SW480 (cell line): ENCODE measurements at places on chromosomes 2 and 18.

DNA sequence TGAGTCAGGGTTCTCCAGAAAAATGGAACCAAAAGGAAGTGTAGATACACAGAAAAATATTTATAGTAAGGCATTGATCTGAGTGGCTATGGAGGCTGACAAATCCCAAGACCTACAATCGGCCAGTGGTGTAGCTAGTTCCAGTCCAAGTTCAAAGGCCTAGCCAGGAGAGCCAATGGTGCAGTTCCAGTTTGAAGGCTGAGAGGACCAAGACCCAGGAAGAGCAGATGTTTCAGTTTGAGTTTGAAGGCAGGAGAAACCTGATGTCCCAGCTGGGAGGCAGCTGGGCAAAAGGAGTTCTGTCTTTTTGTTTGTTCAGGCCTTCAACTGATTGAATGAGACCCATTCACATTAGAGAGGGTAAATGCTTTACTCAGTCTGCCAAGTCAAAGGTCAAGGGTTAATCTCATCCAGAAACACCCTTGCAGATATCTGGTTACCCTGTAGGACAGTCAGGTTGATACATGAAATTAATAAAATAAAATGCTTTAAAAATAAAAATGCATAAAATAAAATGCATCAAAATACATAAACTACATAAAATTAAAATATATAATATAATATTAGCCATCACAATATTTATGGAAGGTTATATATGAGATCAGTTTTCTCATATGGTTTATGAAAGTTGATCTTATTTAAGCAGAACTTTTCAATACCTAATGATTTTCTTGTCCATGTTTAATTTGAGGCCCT is 38.7 kb downstream of the KCNE4 start:
- no peak for DNase-seq

DNA sequence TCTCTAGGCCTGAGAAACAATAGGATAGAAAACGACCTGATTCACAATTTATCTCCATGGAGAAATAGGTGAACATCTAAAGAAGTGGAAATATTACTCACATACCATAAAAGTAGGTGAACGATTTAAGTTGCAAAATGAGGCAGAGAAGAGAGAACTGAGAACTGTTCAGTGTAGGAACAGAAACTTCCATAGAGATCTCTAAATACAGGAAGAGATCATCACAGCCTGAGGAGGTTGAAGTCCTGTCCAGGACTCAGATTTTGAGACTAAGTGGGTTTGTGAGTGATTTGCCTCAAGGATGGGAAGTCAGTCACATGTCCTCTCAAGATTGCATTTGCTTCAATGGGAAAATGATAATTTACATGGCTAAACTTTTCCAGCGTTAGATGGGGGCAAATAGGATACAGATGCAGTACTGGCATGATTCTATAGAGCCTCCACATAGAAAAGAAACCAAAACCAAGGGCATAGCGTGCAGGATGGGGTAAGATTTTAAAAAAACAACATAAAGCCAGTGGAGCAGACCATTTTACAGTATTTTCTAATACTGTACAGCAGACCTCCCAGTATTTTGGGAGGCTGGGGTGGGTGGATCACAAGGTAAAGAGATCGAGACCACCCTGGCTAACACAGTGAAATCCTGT is 68.8 kb downstream of the MEP1B start:
- no peak for DNase-seq

- no peak for DNase-seq
Measured at GRCh38 chr2:233048569-233049193, 11.5 kb upstream of the INPP5D start.

DNA sequence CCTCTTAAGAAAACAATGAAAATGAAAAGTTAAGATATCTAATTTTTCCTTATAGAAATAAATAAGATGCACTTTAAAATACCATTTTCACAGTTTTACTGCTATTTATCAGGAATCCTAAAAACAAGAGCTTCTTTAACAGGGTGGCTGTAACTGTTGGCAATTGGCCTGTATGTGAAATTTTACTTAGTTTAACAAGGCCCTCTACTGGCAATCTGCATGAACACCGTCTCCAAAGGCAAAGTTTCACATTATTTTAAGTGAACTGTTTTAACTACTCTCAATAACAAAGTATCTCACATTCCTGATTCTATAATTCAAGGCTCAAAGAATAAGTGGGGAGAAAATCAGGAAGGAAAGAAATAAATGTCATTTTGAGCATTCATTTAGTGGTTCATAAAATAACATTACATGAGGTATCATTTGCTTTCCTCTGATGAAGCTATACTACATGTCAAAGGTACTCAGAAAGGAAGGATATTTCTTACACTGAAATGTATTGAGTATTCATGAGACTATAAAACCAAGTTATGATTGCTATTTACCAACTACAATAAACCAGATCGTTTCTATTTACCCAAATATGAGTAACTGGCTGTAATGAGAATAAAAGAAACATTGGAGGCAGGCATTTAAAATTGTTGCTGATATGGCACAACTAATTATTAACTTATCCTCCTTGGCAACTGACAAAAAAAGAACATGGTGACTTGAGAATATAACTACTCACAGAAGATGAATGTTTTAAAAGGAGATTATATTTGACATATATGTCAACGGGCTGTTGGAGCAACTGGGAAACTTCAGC is 7.0 kb downstream of the NCKAP5 start:
- DNase-seq: peak; percentile 61

- DNase-seq: no peak
Measured at GRCh38 chr2:44615950-44616518, 254.3 kb downstream of the CAMKMT start.

GRCh38 chr2:233464531-233465240 is 101.9 kb downstream of the USP40 start:
- no peak for DNase-seq

DNA sequence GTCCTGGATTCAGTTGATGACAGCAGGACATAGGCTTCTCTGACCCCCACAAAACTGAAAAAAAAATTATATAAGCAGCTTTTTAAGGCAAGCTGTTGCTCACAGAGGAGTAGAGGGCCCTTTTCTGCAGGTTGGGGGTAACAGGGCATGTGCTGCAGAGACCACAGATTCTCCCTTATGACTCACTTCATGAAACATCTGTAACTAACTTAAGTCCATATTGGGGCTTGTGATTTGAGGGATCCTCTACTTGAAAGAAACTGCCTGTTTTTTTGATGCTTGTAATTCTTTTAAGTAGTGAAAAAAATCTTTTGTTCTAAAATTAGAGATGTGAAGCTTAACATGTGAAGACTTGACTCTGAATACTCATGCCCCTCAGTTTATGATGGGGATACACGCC is 33.4 kb downstream of the XRCC5 start:
- DNase-seq: no peak

DNA sequence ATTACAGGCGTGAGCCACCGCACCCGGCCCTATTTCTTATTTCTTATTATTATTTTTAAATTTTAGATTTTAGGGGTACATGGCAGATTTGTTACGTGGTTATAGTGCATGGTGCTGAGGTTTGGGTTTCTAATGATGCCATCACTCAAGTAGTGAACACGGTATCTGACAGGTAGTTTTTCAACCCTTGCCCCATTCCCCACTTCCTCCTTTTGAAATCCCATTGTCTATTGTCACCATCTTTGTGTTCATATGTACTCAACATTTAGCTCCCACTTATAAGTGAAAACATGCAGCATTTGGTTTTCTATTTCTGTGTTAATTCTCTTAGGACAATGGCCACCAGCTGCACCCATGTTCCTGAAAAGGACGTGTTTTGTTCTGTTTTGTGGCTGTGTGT is 39.5 kb downstream of the TGIF1 start:
- DNase-seq: no peak

DNA sequence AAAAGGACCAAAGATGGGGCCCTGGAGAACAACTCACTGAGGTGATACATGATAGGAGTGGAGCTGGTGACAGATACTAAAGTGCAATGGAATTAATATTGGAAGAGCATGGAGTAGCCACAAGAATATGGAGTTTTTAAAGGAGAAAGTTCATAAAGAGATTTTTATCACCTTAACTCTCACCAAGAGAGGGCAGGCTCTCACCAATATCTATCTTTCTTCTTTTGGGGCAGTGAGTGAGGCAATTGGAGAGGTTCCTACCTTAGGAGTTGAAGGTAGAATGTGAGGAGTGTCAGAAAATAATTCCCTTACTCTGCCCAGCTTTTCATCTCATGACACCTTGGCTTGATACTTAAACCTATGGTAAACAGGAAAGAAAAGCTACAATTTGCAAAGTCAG is 233.7 kb upstream of the CWC22 start:
- DNase-seq: no peak

DNA sequence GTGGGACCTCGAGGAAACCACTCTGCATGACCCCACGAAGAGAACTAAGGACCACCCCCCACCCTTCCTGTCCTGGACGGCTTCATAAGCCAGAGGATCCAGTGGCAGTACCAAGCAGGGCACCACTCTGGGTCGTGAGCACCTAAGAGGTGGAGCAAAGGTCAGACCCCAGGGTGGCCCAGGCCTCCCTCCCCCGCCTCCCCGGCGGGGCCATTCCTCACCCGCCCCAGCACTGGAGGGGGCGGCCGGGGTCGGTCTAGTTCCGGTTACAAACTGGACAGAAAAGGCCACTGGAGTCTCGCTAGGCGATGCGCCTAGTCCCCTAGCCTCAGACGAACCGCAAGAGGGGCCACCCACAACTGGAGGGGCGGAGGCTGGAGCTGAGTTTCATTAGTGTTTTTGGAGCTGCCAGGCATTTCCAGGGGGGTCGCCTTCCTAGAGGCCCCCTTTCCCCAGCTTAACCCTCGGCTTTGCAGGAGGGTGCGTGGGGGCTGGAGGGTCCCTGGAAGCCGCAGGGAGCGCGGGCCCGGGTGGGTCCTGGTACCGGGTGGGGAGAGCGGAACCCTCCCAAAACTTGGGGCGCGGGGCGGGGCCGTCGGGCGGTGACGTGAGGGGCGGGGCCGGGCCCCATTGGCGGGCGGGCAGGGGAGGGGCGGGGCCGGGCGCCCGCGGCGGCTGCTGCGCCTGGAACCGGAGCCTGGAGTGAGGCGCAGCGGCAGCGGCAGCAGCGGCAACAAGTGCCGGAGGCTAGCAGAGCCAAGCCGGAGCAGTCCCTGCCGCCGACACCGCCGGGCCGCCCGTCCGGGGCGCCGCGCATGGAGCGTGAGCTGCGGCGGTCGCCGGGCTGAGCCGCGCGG is at the start of gene B3GNT2:
TSS of gene B3GNT2 (plus strand) at position 695 of the 857 bp plus-strand sequence. CDS start 26,106 bp downstream, outside the sequence.
- peak; percentile 84 for DNase-seq

DNA sequence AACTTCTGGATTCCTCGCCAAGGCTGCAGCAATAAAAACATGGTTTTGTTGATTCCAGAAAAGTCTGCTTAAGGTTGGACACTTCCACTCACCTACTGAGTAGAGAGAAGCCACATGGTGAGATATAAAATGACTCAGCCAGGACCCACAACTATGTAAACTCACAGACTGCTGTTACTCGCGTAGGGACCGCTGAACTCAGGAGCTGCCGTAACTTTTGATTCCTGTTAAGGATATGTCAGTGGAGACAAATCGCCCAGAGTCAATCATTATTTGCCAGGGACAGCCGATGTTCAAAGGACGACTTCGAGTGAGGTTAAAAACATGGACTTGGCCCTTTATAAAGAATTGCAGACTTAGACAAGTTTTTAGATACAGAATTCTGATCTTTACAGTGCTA is 25.6 kb downstream of the CYB5A start:
- no peak for DNase-seq

GRCh38 chr18:61334491-61334850 is 1.2 kb downstream of the CDH20 start:
- no peak for DNase-seq

DNA sequence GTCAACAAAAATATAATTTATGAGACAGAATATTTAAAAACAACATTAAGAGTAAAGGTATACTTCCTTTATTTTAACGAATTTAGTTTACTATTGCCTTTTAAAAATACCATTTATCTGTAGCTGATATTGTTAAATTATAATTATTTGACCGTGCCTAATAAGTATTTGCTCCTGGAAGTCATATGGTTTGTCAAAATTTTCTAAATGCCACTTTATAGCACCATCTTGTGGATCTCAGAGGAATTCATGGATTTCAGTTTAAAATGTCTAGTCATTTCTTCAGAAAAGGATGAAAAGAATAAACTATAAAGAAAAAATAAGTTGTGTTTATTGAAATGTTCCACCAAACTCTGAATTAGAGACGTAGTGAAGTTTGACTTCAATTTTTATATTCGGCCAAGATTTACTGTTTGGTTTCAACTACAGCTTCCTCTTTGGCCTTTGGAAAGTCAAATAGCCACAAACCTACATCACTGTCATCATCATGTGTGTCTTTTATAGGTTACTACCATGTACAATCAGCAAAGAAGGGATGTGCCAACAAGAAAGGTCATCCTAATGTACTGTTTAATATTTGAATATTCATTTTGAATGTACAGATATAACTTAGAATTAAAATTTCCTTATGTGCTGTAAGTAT is 10.3 kb upstream of the FTCDNL1 start:
- DNase-seq: peak; percentile 20

DNA sequence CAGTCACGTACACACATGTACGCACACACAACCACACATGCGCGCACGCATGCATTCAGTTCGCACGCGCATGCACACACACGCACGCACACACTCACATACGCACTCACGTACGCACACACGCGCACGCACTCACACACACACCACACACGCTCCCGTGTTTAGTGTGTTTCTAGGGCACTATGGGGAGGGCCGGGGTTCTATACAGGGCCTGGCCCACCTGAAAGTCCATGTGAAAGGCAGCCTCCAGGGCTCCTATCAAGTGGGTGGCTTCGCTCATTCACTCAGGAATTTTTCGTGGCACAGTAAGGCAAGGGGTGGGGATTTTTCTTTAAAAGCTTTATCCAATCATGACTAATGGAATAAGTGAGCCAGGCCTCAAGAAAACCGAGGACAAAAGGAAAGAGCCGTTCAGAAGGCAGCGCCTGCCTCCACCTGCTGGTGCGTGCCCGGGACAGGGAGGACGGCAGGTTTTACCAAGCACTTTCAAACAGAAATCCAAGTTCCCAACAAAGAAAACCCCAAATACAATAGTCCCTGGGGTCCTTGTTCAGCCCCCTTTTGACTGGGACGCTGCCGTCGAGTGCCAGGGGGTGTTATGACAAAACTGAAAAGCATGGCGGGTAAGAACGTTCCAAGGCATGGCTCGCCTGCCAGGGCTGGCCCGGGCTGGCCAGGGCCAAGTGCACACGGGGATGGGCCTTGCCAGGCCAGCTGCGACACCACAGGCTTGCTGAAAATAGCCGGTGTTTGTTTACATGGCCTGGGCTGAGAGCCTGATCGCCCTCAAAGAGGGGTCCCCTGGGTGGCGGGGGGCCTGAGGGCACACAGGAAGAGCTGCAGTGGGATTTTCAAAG is 110.0 kb downstream of the HDAC4 start:
- no peak for DNase-seq
